Effector memory CD4-positive, alpha-beta T cell (primary cell): ENCODE measurements at places on chromosomes 16 and 17.

- H3K4me3 ChIP-seq, result no peak overlapping the region
- no peaks in the 10 kb centered on the region for H3K4me1 ChIP-seq
- no peaks in the 10 kb centered on the region for H3K27me3 ChIP-seq
- no peak for DNase-seq
Measured at GRCh38 chr17:72301887-72302286, 181.1 kb downstream of the SOX9 start.

DNA sequence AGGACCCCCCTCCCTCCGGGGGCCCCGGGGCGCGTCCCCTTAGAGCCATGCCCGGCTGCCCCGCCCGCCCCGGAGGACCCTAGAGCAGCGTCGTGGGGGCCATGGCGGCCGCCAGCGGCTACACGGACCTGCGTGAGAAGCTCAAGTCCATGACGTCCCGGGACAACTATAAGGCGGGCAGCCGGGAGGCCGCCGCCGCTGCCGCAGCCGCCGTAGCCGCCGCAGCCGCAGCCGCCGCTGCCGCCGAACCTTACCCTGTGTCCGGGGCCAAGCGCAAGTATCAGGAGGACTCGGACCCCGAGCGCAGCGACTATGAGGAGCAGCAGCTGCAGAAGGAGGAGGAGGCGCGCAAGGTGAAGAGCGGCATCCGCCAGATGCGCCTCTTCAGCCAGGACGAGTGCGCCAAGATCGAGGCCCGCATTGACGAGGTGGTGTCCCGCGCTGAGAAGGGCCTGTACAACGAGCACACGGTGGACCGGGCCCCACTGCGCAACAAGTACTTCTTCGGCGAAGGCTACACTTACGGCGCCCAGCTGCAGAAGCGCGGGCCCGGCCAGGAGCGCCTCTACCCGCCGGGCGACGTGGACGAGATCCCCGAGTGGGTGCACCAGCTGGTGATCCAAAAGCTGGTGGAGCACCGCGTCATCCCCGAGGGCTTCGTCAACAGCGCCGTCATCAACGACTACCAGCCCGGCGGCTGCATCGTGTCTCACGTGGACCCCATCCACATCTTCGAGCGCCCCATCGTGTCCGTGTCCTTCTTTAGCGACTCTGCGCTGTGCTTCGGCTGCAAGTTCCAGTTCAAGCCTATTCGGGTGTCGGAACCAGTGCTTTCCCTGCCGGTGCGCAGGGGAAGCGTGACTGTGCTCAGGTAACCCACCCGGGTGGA is 759 bp downstream of the ALKBH5 start:
- peak; percentile 75 for DNase-seq
- H3K4me3 ChIP-seq, result peak overlapping the region; percentile 83
- no peaks in the 10 kb centered on the region for H3K27me3 ChIP-seq
- peak overlapping the region; percentile 86 for H3K27ac ChIP-seq
- H3K36me3 ChIP-seq, result peaks cover 5% of the 10 kb centered on the region
- peaks cover 43% of the 10 kb centered on the region for H3K4me1 ChIP-seq

GRCh38 chr17:78132084-78132676 is 1.6 kb downstream of the TMC8 start:
- peak overlapping the region; percentile 97 for H3K4me3 ChIP-seq
- DNase-seq, result peak; percentile 52
- H3K27ac ChIP-seq, result peak overlapping the region; percentile 86
- H3K27me3 ChIP-seq, result no peaks in the 10 kb centered on the region
- peaks cover 42% of the 10 kb centered on the region for H3K36me3 ChIP-seq

DNA sequence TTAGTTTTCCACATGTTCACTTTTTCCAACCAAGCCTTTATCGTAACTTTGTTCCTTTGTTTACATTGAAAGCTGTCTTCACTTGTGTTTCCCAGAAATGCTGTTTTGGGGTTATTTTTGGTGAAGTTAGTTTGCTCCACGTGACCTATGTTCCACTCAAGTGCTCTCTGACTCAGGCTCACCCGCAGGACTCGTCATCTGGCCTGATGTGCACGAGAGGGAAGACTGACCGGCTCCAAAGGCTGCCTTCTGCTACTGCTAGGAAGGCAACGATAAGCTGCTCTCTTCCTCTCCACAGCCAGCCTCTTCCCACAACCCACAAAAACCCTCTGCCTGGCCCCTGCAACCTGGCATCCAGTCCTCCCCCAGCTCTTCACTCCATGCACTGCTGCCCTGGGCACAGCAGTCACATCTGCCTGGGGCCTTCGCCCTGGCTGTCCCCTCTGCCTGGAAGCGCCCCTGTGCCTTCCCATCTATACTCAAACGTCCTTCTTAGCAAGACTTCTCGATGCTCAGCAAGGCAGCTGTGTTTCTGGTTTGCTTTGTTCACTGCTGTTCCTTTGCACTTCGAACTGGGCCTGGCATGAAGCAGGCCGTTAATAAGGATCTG is 28.0 kb downstream of the ZCCHC14 start:
- peaks cover 1% of the 10 kb centered on the region for H3K36me3 ChIP-seq
- H3K27me3 ChIP-seq, result no peaks in the 10 kb centered on the region
- no peak for DNase-seq

GRCh38 chr17:43832168-43832975 is 574 bp downstream of the MPP3 start:
- H3K27ac ChIP-seq, result no peak overlapping the region
- H3K27me3 ChIP-seq, result peaks cover 4% of the 10 kb centered on the region
- H3K36me3 ChIP-seq, result no peaks in the 10 kb centered on the region
- peak overlapping the region; percentile 50 for H3K4me3 ChIP-seq

GRCh38 chr17:30520882-30521281 is 43.7 kb downstream of the GOSR1 start:
- no peak overlapping the region for H3K4me3 ChIP-seq
- no peaks in the 10 kb centered on the region for H3K27me3 ChIP-seq
- no peak for DNase-seq
- H3K4me1 ChIP-seq, result no peaks in the 10 kb centered on the region
- H3K36me3 ChIP-seq, result peaks cover 35% of the 10 kb centered on the region
- H3K27ac ChIP-seq, result no peak overlapping the region

DNA sequence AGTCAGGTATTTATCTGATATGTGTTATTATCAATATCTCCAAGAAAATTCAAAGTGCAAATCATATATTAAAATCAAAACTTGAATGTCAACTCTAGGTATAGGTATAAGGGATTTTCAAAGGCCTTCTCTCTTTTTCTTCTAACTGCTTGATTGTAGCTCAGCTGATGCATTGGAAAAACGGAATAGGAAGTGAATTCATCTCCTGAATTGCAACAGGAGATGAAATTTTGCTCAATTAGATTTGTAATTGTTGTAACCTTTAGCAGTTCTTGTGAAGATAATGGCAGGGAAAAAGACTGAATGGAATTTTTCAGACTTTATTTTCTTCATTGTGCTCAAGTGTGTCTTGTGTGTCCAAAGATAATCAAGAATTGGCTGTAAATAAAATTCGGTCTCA is 190.2 kb upstream of the KCNJ16 start:
- DNase-seq, result no peak
- H3K27me3 ChIP-seq, result no peaks in the 10 kb centered on the region

DNA sequence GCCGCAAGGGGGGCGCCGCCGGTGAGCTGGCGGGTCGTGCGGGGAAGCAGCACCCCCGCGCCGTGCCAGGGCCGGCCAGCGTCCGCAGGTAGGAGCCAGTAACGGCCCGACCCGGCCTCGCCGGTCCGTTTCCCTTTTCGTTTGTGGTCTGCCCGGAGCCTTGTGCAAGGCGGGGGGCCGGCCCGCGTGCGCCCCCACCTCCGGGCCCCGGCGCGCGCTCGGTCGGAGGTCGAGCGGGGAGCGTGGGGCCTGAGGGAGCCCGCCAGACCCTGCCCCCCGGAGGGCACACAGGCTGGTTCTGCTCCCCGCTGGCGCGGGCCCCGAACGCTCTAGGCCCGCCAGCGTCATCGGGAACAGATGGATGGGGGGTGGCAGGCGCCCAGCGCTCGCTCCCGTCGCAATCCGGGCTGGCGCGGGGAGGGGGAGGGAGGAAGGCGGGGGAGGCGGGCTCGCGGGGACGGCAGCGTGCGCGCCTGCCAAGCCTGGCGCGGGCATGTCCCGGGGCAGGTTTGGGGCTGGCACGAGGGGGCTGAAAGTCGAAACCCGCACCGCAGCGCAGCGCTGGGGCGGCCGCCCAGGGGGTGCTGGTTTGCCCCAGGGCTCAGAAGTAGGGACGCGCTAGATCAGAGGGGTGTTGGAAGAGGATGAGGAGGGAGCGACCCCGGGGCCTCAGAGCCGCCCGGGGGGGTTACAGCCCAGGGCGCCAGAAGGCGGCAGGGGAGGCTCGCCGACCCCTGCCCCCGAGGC is 1.5 kb upstream of the GSE1 start:
- H3K27me3 ChIP-seq, result no peaks in the 10 kb centered on the region
- no peaks in the 10 kb centered on the region for H3K36me3 ChIP-seq
- H3K4me3 ChIP-seq, result peak overlapping the region; percentile 60
- DNase-seq, result peak; percentile 30

- no peak overlapping the region for H3K4me3 ChIP-seq
- H3K36me3 ChIP-seq, result peaks cover 50% of the 10 kb centered on the region
- no peak for DNase-seq
Measured at GRCh38 chr16:50088302-50088701, 22.5 kb downstream of the HEATR3 start.

DNA sequence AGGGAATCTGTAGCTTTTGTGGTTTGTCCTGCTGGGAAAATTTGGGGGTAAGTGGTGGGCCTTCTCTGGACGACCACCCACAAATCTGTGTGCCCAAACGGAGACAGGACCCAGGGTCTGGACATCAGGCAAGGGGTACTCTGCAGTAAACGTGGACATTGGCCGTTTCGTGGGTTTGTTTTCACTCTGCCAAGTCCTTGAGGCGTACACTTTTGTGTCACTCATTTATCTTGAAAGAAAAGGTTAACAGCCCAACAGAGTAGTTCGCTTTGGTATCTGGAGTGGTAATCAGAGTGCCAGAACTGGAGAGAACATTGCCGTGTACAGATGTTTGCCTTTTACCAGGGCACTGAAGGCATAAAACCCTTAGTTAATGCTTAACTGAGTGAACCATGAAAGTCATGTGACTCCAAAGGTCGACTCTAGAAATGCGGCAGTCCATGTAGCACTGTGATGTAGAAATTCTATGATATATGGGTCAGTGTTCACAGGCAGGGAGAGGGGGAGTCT is 15.4 kb downstream of the NAA60 start:
- H3K4me1 ChIP-seq, result peaks cover 30% of the 10 kb centered on the region
- no peak for DNase-seq
- H3K27me3 ChIP-seq, result no peaks in the 10 kb centered on the region
- H3K36me3 ChIP-seq, result no peaks in the 10 kb centered on the region

- no peak overlapping the region for H3K27ac ChIP-seq
- peaks cover 8% of the 10 kb centered on the region for H3K4me1 ChIP-seq
- no peak overlapping the region for H3K4me3 ChIP-seq
- H3K27me3 ChIP-seq, result peaks cover 5% of the 10 kb centered on the region
Measured at GRCh38 chr16:88956546-88957432, 20.2 kb downstream of the CBFA2T3 start.

- no peak for DNase-seq
- H3K27ac ChIP-seq, result no peak overlapping the region
- H3K27me3 ChIP-seq, result no peaks in the 10 kb centered on the region
- H3K36me3 ChIP-seq, result no peaks in the 10 kb centered on the region
- no peak overlapping the region for H3K4me3 ChIP-seq
- H3K4me1 ChIP-seq, result peaks cover 11% of the 10 kb centered on the region
Measured at GRCh38 chr17:58521680-58522079, 7.2 kb upstream of the MTMR4 start.

DNA sequence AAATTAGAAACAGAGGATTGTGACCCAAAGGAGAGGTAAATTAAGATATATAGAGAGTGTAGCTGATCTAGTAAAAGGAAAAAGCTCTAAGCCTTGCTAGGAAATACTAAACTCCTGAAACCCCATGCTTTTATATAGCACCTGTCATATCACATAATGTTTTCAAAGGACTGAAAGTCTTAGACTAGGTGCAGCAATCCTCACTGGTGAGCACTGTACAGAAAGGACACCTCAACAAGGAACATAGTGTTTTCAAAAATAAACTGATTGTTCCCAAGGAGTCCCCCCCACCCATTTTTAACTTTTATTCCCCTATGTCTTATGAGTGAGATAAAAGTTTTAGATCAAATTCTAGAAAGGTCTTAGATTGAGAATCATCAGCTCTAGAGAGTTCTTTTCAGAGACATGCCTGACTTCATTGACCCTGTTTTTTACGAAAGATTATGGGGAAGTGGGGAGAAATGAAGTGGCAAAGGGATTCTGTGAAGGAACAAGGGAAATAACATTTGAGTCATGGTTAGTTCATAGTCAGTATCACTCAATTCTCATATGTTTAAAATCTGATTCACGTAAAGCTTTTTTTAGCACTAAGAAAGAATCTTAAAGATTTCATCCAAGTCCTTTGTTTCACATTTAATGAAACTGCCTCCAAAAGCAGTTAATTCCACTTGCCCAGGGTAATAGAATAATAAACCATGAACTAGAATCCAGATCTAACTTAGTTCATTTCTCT is 166.4 kb downstream of the CYB561 start:
- no peak overlapping the region for H3K27ac ChIP-seq
- no peak for DNase-seq
- H3K4me3 ChIP-seq, result no peak overlapping the region
- H3K36me3 ChIP-seq, result no peaks in the 10 kb centered on the region

GRCh38 chr17:40714473-40714872 is 10.9 kb upstream of the KRT24 start:
- no peak for DNase-seq
- no peaks in the 10 kb centered on the region for H3K36me3 ChIP-seq
- no peaks in the 10 kb centered on the region for H3K4me1 ChIP-seq
- no peaks in the 10 kb centered on the region for H3K27me3 ChIP-seq
- no peak overlapping the region for H3K4me3 ChIP-seq

- peaks cover 20% of the 10 kb centered on the region for H3K36me3 ChIP-seq
- H3K27ac ChIP-seq, result no peak overlapping the region
- no peaks in the 10 kb centered on the region for H3K27me3 ChIP-seq
- DNase-seq, result peak; percentile 21
Measured at GRCh38 chr17:2087597-2088211, 32.8 kb downstream of the HIC1 start.

DNA sequence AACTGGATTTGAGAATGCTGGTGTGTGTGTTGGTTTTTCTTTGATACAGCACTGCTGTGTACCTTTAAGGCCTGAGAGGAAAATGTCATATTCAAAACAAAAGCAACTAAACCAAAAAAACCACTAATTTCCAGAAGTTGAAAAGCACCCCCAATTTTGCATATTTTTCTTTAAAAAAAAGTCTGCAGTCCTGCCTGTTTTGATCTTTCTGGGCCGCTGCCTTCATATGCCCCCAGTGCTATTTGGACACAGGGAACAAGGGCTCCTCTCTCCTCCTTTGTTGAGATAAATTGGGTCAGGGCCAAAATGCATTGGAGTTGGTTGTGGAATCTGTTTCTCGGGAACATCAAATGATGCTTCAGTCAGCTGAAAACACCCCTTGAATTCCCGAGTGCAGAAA is 26.9 kb downstream of the GPT2 start:
- no peaks in the 10 kb centered on the region for H3K27me3 ChIP-seq
- H3K27ac ChIP-seq, result no peak overlapping the region
- DNase-seq, result no peak
- no peak overlapping the region for H3K4me3 ChIP-seq
